Smooth muscle cell of trachea (primary cell): ENCODE measurements at places on chromosomes 4 and X. TPM values are rescaled to one million over a fixed set of nuclear protein-coding genes. Genes with fewer than 3 reads are reported as not detected.

The MAGEB10 gene
- 0.17 TPM in 1 of 2 replicates, not detected in the other for total RNA-seq

The RASL11B gene
- under 0.01 and 0.66 TPM in 2 replicates for total RNA-seq

The SH2D1A gene
- not detected in 2 replicates for total RNA-seq

The TMLHE gene
- 21.0 and 28.9 TPM in 2 replicates for total RNA-seq

The DGAT2L6 gene
- total RNA-seq: not detected in 2 replicates

The ASMT gene
- total RNA-seq: not detected in 2 replicates

The PTCHD1 gene
- under 0.01 TPM in 1 of 2 replicates, not detected in the other for total RNA-seq

The ADH7 gene
- 0.83 and 2.0 TPM in 2 replicates for total RNA-seq

The FAM149A gene
- total RNA-seq: 6.3 and 8.8 TPM in 2 replicates

The ODAPH gene
- not detected in 2 replicates for total RNA-seq

The KLF8 gene
- total RNA-seq: 2.8 and 3.6 TPM in 2 replicates

The RAI2 gene
- 2.2 and 5.8 TPM in 2 replicates for total RNA-seq

The TCEAL7 gene
- 43.7 and 66.8 TPM in 2 replicates for total RNA-seq

The BANK1 gene
- total RNA-seq: 0.44 and 0.66 TPM in 2 replicates

The PALLD gene
- total RNA-seq: 117 and 176 TPM in 2 replicates

The ACE2 gene
- total RNA-seq: not detected in 2 replicates

The PDLIM3 gene
- total RNA-seq: 20.8 and 40.9 TPM in 2 replicates

The NKX1-1 gene
- total RNA-seq: not detected in 2 replicates

The MSANTD1 gene
- 0.44 and 0.83 TPM in 2 replicates for total RNA-seq

The MEPE gene
- total RNA-seq: not detected in 2 replicates

The PPBP gene
- total RNA-seq: not detected in 2 replicates

The COQ2 gene
- 8.9 and 25.3 TPM in 2 replicates for total RNA-seq

The GATA1 gene
- total RNA-seq: not detected in 2 replicates

The NHS gene
- total RNA-seq: 3.9 and 4.6 TPM in 2 replicates

The ADAM29 gene
- total RNA-seq: not detected in 2 replicates

The TEX11 gene
- total RNA-seq: 0.15 TPM in 1 of 2 replicates, not detected in the other

The UBE2K gene
- total RNA-seq: 10.6 and 16.3 TPM in 2 replicates

The CYBB gene
- total RNA-seq: under 0.01 TPM in 1 of 2 replicates, not detected in the other

The DCX gene
- not detected in 2 replicates for total RNA-seq

The CYLC1 gene
- total RNA-seq: not detected in 2 replicates
